Activated naive CD4-positive, alpha-beta T cell treated with anti-CD3 and anti-CD28 coated beads, Interleukin-2, amount 50 U/mL, for 72 hours (primary cell): ENCODE measurements at places on chromosomes 12 and 14.

DNA sequence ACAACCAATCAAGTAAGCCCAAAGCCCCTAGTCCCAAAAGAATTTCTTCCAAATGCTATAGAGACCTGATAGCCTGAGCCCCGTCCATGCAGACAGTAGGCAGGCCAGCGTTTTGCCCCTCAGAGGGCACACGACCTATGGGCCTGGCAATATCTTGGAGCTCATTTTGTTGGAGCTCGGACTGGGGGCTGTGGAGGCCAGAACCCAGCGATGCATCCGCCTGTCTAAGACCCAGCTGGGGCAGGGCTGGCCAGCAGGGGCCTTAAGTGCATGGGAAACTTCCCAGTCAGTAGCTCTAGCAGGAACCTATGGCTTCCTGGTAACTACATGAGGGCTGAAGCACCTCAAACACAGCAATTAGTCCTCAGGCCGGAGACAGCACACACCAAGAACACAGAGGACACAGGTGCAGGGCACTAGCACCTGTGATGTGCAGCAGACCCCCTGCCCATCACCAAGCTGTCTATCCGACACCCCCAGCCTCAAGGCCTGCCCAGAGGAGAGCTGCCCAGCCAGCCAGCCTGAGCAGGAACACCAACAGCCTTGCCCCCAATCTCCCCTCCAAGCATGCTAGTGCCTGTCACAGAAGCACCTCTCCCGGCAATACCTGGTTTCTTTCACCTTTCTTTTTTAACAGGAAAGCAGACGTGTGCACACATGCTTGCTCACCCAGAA, 50.8 kb downstream of the ARL6IP4 start:
- DNase-seq: no peak

DNA sequence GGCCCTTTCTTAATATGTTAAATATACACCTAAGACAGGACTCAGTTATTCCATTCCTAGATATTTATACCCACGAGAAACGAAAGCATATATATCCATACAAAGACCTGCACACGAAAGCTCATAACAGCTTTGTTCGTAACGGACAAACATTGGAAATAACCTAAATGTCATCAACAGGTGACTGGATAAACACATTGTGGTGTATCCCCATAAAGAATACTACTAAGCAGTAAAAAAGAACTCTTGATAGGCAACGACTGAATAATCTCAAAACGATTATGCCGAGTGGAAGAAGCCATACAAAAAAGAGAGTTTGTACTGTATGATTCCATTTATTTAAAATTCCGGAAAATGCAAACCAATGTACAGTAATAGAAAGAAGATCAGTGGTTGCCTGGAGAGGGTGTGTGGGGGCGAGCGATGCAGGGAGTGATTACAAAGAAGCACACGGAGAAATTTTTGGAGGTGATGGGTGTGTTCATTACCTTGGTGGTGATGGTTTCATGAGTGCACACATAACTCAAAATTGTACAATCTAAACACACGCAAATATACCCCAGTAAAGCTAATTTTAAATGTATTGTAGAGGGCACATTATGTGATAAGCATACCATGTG, 1.4 kb upstream of the SCN8A start:
- no peak for DNase-seq

DNA sequence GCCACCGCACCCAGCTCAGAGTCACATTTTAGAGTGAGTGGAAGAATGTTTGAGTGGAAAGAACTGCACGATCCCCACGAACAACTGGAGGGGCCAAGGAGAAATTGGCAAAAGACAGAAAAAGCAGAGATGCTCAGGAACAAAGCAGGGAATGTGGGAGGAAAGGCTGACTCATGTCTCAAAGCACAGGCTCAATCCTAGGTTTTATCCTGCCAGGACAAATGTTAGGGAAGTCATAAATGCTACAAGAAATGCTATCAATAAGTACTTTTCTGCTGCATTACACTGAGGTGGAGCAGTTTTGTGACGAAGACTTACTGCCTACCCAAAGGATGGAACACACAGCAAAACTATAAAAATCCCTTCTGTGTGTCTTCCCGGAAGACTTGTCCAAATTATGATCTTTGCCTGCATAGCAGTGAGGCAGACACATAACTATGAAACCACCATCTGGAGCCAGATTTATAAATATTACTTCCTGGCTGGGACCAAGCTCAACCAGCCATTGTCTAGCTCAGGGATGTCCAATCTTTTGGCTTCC, 26.7 kb downstream of the NIN start:
- DNase-seq: no peak

DNA sequence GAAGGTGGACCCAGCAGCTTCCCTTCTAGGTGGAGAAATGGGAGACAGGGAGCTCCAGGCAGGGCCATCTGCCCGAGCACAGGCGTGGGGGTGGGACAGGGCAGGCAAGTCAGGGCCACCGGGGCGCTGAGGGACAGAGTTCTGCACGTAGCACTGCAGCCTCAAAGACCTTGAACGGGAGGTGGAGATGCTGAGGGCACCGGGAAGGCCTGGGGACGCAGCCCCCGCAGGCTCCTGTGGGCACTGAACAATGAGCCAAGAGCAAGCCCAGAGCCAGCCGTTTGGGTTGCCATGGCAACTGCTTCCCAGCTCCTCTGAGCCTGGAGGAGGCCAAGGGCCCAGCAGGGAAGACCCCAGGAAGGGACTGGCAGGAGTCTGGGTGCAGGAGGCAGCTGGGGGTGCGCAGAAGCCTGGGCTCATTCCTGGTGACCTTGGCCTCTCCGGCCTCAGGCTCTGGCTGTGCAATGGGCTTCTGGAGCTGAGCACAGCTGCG, 3.4 kb downstream of the LBHD2 start:
- no peak for DNase-seq

GRCh38 chr12:10119066-10119465, 10.9 kb downstream of the CLEC7A start:
- DNase-seq: no peak

- DNase-seq: no peak
Measured at GRCh38 chr12:52214421-52214802, 18.6 kb upstream of the KRT7 start.

- DNase-seq: peak; percentile 6
Measured at GRCh38 chr12:124273630-124274029, 21.3 kb upstream of the RFLNA start.

- DNase-seq: peak; percentile 82
Measured at GRCh38 chr12:106303202-106303820, 778 bp downstream of the TCP11L2 start.

GRCh38 chr12:71477609-71478008, 38.0 kb downstream of the LGR5 start:
- no peak for DNase-seq

DNA sequence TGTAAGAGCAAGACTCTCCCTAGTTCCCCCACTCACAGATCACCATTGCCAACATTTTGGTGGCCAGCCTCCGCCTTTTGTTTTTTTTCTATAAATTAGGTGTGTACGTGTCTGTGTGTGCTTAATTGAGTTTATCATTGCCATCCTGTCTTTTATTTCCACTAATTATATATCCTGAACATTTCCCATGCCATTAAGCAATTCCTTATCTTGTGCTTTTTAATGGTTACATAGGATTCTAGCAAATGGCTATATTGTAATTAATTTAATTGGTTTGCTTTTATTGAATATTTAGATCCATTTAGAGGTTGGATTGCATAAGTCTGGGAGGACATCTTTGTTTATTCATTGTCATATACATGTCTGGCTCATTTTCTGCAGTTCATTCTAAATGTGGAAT, 107.3 kb upstream of the RTL1 start:
- DNase-seq: no peak

DNA sequence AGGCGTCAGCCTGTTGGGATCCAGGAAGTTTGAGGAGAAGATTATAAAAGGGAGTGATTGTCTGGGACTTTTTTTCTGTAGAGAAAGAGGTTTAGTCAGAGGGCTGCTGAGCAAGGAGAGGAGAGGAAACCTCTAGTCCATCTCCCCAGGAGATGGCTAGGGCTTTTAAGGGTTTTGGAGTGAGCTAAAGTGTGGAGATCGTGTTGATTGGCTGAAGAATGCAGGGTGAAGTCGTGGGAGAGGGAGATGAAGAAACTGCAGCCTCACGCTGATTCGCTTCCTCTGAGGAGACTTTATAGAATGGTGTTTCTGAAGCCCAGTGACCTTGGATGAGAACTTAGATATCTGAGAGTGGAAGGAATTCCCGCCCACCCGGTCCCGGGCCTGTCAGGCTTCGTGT, 193.7 kb upstream of the PWP1 start:
- DNase-seq: no peak

DNA sequence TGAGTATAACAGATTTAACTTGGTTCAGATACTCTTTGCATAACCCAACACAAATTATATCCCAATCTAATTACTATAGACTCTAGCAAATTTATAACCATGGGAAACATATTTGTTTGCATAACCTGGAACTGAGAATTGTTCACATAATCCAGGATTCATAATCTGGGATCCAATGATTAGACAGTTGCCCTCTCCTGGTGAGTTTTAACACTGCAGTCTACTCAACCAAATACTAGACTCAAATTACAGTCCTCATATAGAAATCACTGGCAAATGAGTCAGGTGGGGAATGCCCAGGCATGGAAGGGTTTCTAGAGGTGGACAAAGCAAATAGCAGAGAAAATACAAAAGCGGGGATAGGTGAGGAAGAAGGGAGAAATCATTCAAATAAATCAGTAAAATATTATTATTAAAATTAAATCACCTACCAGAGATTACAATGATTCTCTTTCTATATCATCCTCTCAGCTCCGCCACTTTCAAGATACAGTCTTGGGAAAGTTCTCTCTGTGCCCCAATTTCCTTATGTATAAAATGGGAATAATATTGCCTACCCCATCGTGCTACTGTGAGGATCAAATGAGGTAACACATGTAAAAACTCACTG, 9.4 kb downstream of the GCH1 start:
- no peak for DNase-seq

GRCh38 chr12:4858386-4858785, 51.3 kb upstream of the KCNA1 start:
- no peak for DNase-seq

DNA sequence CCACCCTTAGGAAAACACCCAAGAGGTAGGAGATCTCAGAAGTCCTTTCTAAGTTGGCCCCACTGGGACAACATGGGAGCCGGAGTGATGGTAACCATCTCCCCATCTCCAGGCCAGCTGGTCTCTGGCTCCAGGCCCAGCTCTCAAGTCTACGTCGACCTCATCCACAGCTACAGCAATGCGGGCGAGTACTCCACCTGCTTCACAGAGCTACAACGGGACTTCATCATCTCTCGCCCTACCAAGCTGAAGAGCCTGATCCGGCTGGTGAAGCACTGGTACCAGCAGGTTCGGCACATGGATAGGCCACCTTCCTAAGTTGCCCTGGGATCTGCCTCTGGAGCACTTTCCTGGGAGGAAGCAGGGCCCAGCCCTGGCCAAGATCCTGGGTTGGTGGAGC, 11.0 kb upstream of the OAS2 start:
- no peak for DNase-seq

DNA sequence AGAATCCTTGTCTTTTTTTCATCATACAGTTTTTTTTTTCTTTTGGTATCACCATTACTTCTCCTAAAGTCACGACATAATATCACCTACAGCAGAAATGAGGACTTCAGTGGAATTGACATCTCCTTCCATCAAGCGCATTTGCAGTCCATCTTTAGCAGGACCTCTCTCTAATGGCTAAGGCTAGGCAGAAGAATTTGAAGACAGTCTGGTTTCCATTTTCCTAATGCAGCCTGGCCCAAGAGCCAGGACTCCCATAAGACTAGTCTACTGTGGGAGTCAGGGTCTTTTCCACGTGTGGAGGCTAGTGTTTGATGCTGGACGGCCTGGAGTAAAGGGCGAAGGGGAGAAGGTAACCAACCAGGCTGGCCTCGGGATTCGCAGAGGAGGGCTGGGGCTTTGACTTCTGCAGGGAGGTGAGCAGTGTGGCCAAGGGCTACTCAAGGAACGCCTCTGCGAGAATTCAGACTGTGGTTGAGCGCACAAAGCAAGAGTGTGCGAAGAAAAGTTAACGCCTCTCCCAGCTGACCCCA, 769 bp upstream of the ZNF740 start:
- DNase-seq: no peak

DNA sequence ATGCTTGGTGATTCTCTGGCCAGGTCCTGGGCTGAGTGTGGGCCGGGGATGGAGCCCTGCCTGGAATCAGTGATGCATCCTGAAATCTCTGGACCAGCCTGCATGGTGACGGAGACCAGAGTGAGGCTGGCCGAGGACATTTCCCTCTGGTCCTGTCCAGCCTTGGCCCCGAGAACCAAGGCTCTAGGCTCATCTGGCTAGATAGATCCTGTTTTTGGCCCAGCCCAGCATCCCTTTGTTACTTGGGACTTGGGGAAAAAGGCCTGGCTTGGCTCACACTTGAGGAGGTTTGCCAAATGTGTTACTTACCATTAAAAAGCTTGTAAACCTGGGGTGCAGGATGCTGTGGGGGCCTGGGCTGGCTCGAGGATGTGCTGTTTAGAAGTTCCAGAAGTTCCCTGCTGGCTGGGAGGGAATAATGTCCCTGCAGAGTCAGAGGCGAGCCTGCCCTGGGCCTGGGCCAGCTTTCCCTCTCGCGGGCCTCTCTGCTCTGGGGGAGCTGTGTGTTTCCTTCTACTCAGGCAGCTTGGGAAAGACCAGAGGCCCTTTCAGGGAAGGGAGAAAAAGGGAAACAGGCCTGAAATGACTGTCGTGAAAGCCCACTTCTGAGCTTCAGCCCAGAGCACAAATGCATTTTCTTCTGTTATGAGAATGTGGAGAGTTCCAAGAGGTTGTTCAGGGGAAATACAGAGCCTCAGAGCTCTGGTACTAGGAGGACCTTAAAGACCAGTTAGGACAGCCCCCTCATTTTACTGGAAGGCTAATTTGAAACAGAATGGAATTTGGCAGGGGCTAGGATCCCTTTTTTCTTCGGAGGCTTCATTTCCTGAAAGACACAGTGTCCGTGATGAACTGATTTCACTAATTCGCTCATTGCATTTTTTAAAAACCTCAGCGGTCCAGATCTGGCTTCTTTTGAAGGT, 47.2 kb upstream of the CTDSP2 start:
- DNase-seq: no peak

DNA sequence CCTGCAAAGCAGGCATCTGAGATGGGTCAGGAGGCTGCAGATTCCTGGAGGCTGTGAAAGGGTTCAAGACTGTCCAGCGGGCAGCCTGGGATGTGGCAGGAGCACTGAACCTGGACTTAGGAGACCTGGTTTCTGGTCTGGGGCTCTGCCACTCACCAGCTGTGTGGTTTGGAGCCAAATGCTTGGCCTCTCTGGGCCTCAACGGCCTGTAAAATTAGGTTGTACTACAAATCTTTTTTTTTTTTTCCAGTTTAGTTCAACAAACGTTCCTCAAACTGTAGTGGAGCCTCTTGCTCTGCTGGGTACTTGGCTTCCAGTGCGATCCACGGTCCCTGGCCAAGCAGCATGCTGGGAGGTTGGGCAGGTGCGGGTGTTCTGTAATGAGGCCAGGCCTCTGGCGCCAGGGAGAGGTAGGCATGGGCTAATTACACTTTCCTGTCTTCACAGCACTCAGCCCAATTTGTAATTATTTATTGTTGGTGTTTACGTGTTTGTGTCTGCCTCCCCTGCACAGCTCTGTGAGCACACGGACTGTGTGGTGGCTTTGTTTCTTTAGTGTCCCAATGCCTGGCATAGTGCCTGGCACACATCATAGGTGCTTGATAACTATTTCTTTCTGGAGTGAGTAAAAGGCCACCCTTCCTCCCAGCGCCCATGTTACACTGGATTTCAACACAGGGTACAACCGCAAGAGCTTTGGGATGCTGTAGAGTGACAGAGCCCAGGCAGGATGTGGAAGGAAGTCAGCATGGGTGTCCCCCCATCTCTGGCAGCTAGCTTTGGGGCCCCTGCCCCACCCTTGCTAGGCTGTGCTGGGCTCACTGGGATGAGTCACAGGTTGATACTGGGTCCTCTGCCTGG, 5.8 kb upstream of the KRT80 start:
- DNase-seq: no peak
